HEK293T (cell line): ENCODE measurements at places on chromosomes 7 and 10.

- no peak for DNase-seq
These were observed 623 bp downstream of the HOXA4 start for GRCh38 chr7:27129729-27130539.

DNA sequence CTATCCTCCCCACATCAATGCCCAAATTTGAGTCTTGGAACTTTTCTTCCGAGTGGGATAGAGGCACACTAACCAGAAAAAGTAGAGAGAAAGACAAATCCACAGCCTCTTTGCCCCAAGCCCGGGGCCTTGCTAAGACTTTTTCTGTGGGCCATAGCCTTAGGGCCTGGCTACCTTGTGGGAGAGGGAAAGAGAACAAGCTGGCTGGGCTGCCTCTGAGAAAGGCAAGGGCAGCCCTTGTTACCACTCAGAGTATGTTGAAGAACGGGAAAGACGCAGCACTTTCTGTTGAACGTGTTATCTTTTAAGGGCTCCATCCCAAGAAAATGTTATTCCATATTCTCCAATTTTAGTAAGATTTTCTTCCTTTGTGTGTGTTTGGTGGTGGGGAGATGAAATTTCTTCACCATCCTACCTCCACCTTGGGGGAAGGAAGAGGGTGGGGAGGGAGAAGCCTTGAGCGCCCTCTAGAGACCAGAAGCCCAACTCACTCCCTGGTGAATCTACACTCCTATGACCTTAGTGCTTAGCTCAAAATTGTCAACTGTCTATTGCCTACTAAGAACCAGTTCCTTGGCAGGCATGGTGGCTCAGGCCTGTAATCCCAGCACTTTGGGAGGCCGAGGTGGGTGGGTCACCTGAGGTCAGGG, 3.9 kb upstream of the NRF1 start:
- peak; percentile 63 for DNase-seq

- no peak for DNase-seq
These were observed 6.5 kb downstream of the ANLN start for GRCh38 chr7:36396150-36396549.

GRCh38 chr10:94803307-94803706, 40.8 kb downstream of the CYP2C19 start:
- no peak for DNase-seq

DNA sequence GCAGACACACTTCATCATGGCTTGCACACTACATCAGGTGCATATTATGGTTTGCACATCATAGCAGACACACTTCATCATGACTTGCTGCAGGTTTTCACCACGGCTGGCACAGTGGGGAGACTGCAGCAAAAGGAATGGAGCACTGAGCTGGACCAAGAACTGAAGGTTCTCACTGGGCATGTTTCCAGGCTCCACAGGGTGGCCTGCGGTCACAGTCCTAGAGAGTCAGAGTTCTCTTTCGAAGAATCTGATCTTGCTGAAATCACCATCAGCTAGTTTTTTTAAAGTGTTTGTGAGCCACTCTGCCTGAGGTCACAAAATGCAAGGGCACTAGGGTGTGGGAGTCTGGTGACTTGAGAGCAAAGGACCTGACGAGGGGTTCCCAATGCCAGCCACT, 140.4 kb upstream of the NPY start:
- no peak for DNase-seq

GRCh38 chr10:63114031-63114814, 18.9 kb upstream of the NRBF2 start:
- no peak for DNase-seq

- no peak for DNase-seq
These were observed 182.9 kb downstream of the HTR7 start for GRCh38 chr10:90674928-90675327.

DNA sequence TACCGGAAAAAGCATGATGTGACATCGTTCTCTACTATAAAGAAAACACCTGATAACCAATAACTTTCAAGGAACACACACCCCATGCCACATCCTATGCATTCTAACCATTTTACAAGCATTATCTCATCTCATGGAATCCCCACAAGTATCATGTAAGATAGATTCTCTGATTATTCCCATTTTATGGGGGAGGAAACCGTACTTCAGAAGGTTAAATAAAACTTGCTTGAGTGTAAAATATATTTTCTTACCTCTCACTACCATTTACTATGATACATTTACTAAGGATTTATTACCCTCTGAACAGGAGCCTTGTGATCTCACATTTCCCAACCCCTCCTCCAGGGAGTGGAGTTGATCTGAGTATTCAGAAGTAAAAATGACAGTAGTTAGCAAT, 522.7 kb downstream of the CNTNAP2 start:
- DNase-seq = no peak

- no peak for DNase-seq
These were observed 46.2 kb downstream of the ZNF277 start for GRCh38 chr7:112252691-112253090.

- no peak for DNase-seq
These were observed 159.2 kb downstream of the RGS10 start for GRCh38 chr10:119383174-119383856.

DNA sequence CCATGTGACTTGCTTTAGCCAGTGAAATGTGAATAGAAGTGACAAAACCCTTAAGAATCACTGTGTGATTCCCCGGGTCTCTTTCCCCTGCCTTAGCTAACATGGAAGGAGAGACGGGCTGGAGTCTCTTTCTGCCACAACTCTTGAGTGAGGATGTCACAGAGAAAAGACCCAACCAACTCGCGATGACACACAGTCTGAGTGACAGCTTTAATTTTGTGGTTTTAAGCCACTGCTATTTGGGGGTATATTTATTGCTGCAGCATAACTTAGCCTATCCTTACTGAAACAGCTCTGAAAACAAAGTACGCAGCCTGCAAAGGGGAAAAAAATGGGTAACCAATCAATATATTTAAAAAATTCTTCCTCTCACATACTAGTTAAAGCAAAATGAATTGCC, 319.4 kb downstream of the CALN1 start:
- no peak for DNase-seq

GRCh38 chr7:69360913-69361312, 237.4 kb upstream of the AUTS2 start:
- no peak for DNase-seq

GRCh38 chr10:89543841-89544240, 8.4 kb upstream of the SLC16A12 start:
- no peak for DNase-seq

- DNase-seq = no peak
These were observed 44.0 kb downstream of the CAPZA2 start for GRCh38 chr7:116906391-116906790.

DNA sequence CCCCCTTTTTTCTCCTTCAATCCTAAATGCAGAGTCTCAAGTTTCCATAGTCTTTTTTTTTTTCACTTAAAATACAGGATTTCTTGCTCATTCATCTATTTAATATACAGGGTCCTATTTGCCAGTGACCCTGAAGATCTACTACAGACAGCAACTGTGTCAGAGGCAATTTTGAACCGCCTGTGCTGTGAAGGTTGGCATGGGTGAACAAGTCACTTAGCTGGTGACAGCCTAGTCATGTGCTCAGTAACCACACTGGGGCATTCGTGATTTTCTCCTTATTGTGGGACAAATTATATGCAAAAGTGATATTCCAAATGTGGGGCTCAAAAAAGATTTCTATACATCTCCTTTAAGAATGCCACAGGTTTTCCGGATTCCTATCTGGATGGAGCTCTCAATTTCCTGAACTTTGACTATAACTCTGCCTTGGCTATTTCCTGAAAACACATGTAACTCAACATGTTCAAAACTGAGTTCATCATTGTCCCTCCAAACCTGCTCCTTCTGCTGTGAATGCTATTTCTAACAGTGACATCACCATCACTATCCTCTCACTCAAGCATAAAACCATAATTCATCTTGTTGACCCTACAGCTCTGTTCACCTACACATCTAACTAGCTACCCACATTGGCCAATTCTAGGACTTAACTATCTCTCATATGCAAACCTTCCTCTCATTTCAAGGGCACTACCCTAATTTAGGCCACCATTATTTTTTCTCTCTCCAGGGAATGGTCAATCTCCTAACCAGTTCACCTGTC, 36.7 kb downstream of the CDK6 start:
- DNase-seq = no peak

- no peak for DNase-seq
These were observed 196.3 kb upstream of the FOXP2 start for GRCh38 chr7:114218283-114218682.

- DNase-seq = no peak
These were observed 138.4 kb upstream of the FEZF1 start for GRCh38 chr7:122442929-122443328.

DNA sequence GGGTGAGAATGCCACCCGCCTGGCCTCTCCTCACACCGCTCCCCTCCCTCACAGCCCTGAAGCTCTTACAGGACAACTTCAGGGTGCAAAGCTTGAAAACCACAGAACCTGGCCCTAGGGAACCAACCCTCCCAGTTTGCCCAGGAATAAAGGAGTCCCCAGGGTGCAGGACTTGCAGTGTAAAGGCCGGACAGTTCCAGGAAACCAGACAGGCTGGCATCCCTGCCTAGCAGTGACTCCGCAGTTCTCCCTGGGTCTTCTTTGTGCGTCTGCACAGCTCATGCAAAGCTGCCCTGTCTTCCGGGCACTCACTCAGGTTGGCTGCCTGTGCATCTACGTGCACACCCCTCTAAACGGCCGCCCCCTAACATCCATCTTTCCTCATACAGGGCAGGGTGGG, 36.1 kb downstream of the HSPA12A start:
- no peak for DNase-seq

DNA sequence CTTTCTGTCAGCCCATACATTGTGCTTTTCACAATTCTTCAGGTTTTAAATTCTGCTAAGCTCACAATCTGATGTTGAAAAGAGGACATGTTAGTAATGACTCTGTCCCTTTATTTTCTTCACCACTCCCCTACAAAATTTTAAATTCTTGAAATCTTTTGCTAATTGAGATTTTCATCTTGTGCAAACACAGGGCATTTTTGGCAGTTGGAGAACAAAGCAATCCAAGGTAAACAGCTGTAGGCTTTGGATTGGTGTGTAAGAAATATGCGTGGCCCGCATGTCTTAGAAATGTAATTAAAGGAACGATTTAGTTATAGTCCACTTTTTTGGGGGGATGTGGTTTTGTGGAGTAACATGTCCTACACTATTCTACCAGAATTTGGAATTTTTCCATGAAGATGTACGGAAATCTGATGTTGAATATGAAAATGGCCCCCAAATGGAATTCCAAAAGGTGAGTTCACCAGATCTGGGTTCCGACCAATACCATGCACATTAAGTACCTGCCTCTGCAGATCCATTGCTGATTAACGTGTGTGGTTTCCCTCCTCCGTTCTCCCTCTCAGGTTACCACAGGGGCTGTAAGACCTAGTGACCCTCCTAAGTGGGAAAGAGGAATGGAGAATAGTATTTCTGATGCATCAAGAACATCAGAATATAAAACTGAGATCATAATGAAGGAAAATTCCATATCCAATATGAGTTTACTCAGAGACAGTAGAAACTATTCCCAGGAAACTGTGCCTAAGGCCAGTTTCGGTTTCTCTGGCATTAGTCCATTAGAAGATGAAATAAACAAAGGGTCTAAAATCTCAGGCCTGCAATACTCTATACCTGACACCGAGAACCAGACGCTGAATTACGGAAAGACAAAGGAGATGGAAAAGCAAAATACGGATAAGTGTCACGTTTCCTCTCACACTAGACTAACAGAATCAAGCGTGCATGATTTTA, 181.1 kb downstream of the ARHGAP21 start:
- DNase-seq = no peak

DNA sequence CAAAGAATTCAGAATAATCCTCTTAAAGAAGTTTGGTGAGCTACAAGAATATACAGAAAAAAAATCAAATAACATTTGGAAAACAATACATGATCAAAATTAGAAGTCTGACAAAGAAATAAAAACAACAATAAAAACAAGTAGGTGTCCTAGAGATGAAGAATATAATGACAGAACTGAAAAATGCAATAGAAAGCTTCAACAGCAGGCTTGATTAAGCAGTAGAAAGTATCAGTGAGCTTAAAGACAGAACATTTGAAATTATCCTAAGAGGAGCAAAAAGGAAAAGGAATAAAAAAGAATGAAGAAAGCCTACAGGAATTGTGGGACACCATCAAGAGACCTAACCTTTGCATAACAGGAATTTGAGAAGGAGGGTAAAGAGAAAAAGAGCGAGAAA, 238.8 kb downstream of the ZEB1 start:
- DNase-seq = no peak

- no peak for DNase-seq
These were observed 53.7 kb upstream of the MTPN start for GRCh38 chr7:136030867-136031318.

DNA sequence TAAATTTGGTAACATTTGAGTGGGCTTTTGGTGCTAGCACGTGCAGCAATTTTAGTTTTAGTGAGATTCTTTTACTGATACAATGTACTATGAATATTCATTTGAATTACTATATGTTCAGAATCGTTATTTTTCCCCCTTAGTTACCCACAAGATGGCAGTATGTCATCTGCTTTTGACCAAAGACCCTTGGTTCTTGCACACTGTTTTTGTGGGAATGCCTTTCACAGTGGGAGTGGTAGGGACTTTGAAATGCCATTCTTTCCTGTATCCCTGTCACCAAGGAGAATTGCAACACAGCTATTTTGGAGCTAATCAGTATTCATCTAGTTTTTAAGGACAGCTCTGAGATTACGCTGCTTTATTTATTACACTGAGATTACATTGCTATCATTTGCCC, 40.6 kb downstream of the SEC23IP start:
- DNase-seq = peak; percentile 60

GRCh38 chr7:158941821-158942605, 85.7 kb downstream of the DYNC2I1 start:
- DNase-seq = no peak

GRCh38 chr10:127298381-127298780, 102.0 kb upstream of the INSYN2A start:
- DNase-seq = no peak

GRCh38 chr7:4883033-4883371, 514 bp downstream of the RADIL start:
- DNase-seq = no peak
